ENCODE measurements at places on chromosomes 11 and 22. TPM values are rescaled to one million over a fixed set of nuclear protein-coding genes. Genes with fewer than 3 reads are reported as not detected.
A peak's percentile ranks its signal among the peaks of the same experiment; 100 is the strongest.

DNA sequence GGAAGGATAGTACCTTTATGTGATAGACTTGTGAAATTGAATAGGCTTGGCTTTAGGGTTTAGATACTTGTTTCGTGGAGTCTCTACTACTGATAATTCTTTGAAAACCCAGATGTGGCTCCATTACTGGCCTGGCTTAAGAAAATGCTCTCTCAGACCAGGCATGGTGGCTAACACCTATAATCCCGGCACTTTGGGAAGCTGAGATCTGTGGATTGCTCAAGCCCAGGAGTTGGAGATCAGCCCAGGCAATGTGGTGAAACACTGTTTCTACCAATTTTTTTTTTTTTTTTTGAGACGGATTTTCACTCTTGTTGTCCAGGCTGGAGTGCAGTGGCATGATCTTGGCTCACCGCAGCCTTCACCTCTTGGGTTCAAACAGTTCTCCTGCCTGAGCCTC, 40.9 kb downstream of the ATG13 start:
- peak; percentile 81 for DNase-seq
- peaks cover 46% of the 10 kb centered on the region for H3K36me3 ChIP-seq
- no peaks in the 10 kb centered on the region for H3K27me3 ChIP-seq
- peak overlapping the region; percentile 48 for H3K27ac ChIP-seq

DNA sequence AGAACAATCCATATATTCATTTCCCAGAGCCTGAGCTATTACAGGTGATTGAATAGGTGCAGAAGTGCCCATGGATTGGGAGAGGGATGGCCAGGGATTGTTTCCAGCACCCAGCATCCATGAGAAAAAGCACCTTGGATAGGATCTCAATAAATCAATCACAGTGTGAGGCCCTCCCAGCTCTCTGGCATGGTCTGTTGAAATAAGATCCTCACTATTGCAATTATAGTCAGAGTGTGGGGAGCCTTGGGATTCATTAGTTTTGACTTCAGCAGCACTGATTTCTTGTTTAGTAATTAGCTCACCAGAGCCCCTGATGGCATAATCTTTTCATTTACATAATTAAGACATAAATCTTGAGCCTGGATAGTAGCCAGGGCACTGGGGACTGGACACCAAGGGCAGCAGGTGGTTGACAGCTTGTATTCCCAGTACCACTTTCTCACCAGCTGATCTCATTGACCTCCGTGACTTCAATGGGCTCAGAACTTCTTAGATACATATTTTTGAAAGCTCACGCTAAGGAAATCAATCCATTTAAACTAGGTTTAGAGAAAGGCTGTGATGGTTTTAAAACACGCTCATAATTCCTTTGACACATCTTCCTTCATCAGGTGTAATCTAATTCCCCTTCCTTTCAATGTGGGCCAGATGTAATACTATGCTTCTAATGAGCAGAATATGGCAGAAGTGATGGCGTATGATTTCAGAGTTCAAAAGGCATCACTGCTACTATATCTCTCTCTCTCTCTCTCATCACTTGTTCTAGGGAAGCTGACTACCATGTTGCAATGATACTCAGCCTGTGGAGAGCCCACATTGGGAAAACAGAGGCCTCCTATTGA, 22.1 kb upstream of the DRD2 start:
- H3K4me1 ChIP-seq = no peaks in the 10 kb centered on the region
- DNase-seq = no peak
- no peak overlapping the region for H3K27ac ChIP-seq
- no peak overlapping the region for H3K4me3 ChIP-seq

GRCh38 chr11:15905366-15906104, 450.8 kb downstream of the SOX6 start:
- no peak overlapping the region for H3K27ac ChIP-seq
- H3K4me1 ChIP-seq = no peaks in the 10 kb centered on the region
- H3K27me3 ChIP-seq = no peaks in the 10 kb centered on the region
- H3K36me3 ChIP-seq = no peaks in the 10 kb centered on the region

DNA sequence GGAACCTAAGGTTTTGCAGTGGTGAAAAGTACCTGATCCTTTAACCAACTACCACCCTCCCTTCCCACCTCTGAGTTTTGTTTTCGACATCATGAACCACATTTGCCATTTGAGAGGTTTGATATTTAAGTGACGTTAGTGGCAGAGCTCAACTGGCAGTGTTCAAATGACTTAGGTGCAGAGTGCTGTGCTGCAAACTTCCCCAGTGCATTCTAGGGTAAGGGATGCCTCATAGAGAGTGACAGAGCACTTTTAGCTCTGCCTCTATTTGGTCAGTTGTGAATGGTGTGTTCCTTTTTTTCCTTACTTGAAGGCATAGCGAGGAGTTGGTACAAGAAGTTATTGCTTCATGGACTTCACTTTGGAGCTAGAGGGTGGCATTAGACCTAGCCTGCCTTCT, 9.4 kb downstream of the BMAL1 start:
- peaks cover 5% of the 10 kb centered on the region for H3K4me1 ChIP-seq
- H3K27ac ChIP-seq = no peak overlapping the region
- H3K4me3 ChIP-seq = no peak overlapping the region
- no peak for DNase-seq

- DNase-seq = no peak
- no peaks in the 10 kb centered on the region for H3K36me3 ChIP-seq
- no peaks in the 10 kb centered on the region for H3K27me3 ChIP-seq
- no peaks in the 10 kb centered on the region for H3K4me1 ChIP-seq
- H3K27ac ChIP-seq = no peak overlapping the region
These were observed 79.6 kb downstream of the PHF21B start for GRCh38 chr22:44930016-44930710.

GRCh38 chr11:65355013-65355775, 643 bp downstream of the TIGD3 start:
- H3K27ac ChIP-seq = peak overlapping the region; percentile 79
- H3K4me1 ChIP-seq = peaks cover 22% of the 10 kb centered on the region
- DNase-seq = peak; percentile 74
- H3K4me3 ChIP-seq = peak overlapping the region; percentile 71
- peaks cover 20% of the 10 kb centered on the region for H3K36me3 ChIP-seq
- H3K27me3 ChIP-seq = peaks cover 17% of the 10 kb centered on the region

DNA sequence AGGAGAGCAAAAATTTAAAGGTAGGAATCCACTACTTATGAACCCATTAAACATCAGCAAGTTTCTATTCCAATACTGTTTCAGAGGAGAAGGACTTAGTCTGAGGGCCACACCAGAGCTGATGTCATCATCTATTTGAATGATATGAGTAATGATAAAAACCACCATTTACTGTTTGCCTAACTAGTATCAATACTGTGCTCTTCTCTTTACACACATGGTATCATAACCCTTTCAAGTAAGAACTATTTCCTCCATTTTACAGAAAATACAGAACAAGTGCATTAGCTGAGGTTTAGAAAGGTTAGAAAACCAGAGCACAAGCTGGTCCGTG, 651.3 kb upstream of the KIRREL3 start:
- no peak for DNase-seq
- no peak overlapping the region for H3K4me3 ChIP-seq
- H3K27me3 ChIP-seq = no peaks in the 10 kb centered on the region

DNA sequence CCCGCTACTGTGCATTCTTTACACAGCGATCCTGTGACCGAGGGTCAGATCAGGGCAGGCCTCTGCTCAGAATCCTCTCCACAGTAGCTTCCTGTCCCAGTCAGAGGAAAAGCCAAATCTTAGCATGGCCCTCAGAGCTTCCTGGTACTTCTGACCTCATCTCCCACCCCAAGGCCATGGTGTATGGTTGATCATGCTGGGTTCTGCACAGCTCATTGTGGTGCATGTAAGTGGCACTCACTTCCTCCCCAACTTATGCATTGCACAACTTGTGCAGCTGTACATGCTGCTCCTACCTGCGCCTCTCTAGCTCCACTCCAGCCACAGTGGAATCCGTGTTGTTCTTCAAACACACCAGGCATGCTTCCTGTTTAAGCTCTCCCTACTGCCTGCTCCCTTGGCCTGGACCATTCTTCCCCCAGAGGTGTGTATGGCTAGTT, 20.3 kb downstream of the BMAL1 start:
- no peaks in the 10 kb centered on the region for H3K36me3 ChIP-seq
- no peak overlapping the region for H3K4me3 ChIP-seq

DNA sequence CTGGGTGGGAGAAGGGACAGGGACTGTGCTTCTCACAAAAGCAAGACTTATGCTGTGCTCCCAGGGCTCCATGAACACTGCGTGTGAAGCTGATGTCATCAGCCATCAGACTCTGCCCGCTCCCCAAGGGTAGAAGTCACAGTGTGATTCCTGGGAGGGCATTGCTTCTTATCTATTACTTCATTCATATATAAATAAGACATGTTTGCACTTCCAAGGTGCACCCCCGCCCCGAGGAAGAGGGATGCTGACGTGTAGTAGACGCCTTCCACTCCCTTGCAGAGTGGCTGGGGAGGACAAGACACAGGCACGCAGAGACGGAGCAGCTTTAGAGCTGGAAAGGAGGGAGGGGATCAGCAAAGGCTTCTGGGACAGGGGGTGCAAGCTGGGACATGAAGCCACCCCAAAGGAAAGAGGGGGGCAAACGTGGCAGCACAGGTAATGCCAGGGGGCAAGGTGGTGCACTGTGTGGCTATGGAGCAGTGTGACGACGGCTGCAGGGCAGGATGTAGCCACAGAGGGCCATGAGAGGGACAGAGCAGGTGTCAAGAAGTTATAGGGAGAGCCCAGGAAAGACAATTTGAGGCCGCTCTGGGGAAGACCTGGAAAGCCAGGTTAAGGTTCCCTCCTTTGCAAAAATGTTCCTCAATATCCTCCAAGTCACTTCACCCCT, 558.5 kb downstream of the MN1 start:
- H3K27me3 ChIP-seq = no peaks in the 10 kb centered on the region
- H3K36me3 ChIP-seq = no peaks in the 10 kb centered on the region
- DNase-seq = no peak
- no peak overlapping the region for H3K27ac ChIP-seq
- H3K4me3 ChIP-seq = no peak overlapping the region

DNA sequence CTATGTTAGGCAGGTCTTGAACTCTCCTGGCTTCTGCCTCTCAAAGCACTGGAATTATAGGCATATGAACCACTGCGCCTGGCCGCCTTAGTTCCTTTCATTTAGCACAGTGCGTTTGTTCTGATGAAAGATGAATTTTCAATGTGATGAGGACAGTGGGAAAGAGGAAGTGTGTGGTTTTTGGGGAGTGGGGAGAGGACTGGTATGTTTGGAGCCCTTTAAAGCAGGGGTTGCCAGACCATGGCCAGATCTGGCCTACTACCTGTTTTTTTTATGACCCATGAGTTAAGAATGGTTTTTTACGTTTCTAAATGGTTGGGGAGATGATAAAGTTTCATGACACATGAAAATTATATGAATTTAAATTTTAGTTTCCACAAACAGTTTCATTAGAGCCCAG, 12.5 kb downstream of the ATXN10 start:
- no peak for DNase-seq
- H3K4me3 ChIP-seq = no peak overlapping the region
- peaks cover 82% of the 10 kb centered on the region for H3K4me1 ChIP-seq

DNA sequence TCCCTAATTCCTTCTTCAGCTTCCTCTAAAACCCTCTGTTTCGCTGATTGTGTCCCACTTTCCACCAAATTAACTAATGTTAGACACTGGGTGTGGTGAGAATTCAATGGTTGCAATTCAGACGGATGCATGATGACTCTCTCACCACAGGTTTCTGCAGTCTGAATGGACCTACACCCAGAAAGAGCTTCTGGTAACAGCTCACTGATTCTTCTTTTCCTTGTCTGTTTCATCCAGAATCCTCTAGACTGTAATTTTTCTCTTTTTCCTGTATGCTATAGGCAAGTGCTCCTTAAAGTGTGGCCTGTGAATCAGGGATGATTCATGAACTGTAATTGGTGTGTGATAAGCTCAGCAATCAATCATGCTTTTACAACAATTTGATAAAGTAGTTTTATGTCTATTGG, 18.1 kb downstream of the MMP10 start:
- DNase-seq = no peak
- H3K27ac ChIP-seq = no peak overlapping the region
- H3K36me3 ChIP-seq = no peaks in the 10 kb centered on the region
- no peaks in the 10 kb centered on the region for H3K27me3 ChIP-seq
- H3K4me3 ChIP-seq = no peak overlapping the region
- H3K4me1 ChIP-seq = no peaks in the 10 kb centered on the region

- H3K27me3 ChIP-seq = no peaks in the 10 kb centered on the region
- H3K4me3 ChIP-seq = no peak overlapping the region
- no peak for DNase-seq
These were observed 516.9 kb downstream of the CNTN5 start for GRCh38 chr11:99537681-99538080.

DNA sequence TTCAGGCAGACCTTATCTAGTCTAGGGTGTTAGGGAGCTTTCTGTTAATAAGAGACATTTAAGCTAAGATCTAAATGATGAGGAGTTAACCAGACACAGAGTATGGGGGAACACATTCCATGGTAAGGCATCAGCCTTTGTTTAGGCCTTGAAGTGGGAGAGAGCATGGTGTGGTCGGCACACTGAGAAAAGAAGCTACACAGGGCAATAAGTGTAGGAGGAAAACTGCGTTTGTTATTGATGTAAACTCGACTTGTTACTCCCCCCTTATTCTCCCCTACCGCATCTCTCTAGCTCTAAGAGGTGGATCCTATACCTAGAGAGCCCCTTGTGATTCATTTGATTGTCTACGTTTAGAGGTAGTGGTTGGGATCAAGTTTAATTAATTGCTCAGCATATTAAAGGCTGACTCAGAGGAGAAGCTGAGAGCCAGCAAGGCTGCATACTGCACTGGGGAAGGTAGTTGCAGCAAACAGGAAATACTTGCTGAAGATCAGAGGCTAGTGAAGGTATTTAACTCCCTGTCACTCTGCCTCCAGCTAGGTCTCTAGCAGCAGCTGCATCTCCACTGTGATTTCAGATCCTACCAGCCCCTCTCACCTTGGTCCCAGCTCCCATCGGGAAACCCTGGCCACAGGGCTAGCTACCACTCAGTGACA, 86.8 kb upstream of the TEAD1 start:
- no peaks in the 10 kb centered on the region for H3K36me3 ChIP-seq
- no peaks in the 10 kb centered on the region for H3K27me3 ChIP-seq
- peaks cover 20% of the 10 kb centered on the region for H3K4me1 ChIP-seq
- DNase-seq = no peak
- H3K27ac ChIP-seq = peak overlapping the region; percentile 33

DNA sequence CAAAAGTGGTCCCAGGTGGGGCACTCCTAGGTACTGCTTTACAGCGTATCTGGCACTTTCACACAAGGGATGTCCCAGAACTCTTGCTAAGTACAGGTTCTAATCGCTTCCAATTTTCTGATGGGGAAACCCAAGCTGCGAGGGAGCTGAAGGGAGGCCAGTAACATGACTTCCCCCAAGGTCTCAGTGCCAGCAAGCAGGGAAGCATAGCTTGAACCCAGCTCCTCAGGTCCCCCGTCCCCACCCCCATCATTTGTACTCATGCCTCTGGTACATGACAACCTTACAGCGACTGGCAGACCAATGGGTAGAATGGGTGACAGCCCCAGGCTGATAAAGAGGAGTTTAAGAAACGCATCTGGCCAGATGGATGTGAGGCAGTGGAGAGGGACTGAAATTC, 716 bp upstream of the ABCC8 start:
- no peaks in the 10 kb centered on the region for H3K36me3 ChIP-seq
- H3K27ac ChIP-seq = no peak overlapping the region
- H3K4me3 ChIP-seq = no peak overlapping the region

Gene FZD4
- total RNA-seq = 38.2 TPM

Gene CCDC89
- total RNA-seq = 2.6 TPM

Gene OR4B1
- total RNA-seq = not detected

Gene ZNF70
- total RNA-seq = 3.2 TPM

Gene CRYAB
- 151 TPM for total RNA-seq

Gene TYR
- total RNA-seq = not detected

Gene LARGE1
- 74.2 TPM for total RNA-seq

Gene SCUBE2
- total RNA-seq = 22.9 TPM

Measured in sigmoid colon (tissue), 7 donors.